ENCODE measurements at places on chromosomes 11 and 22.

GRCh38 chr11:16785520-16786128, 47.2 kb downstream of the C11orf58 start:
- peak; percentile 54 for DNase-seq

GRCh38 chr22:30241576-30242371, 4.8 kb downstream of the LIF start:
- no peak for DNase-seq

DNA sequence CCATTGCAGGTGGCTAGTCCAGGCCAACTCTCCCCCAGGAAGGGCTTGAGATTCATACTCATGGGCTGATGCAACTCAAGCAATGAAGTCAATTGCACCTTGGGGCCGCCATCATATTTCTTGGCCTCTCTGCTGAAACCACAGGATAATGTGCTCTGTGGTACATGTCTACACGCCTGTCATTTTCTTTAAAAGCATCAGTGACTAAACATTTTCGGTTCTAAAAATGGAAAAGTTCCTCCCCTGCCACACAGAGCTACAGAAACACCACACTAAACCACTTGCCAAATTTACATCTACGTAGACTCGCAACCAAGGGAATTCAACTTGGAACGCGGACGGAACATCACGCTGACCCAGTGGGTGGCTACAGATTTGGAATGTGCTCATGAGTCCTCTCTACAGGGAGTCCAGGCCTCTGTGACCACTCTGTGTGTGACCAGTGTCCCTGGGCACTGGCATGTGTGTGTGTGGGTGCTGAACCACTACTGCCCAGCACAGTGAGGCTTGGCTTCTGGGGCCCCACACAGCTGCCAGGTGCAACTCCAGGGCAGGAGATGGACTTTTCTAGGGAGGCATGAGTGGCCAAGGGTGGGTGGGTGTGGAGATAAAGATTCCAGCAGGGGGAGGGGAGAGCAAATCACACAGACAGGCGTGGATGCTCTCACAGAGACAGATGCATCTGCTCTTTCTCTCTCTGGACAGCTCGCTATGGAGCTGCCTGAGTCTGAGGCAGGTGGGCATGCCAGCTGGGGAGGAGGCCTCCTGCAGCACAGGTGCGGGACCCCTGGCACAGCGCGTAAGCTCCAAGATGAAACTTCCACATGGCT, 261.9 kb downstream of the CTTN start:
- no peak for DNase-seq

DNA sequence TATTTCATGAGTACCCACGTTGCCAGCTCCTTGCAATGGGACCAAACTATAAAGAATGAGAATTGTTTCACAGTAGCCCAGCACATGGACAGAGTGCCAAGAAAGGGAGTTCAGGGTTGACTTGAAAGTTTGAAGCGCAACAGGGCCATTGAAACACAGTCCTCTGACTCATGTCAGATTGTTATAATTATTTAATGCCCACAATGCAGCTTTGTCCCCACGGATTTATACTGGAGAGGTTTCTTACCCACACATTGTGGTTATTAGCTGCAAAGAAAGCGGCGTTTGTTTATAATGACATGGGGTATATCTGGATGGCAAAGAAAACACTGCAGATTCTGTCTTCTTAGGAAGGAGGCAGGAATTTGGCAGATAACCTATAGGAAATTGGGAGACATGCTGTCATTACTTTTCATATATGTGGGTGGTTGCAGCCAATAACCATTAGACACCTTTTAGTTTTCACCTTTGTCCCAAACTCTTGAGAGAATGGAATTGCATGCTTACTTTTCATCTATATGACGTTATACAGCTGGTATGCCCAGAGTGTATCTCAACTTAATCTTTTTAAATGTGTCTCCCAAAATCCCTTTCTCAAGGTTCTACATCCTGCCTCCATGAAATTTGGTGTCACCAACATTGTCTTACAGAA, 143.6 kb downstream of the TEAD1 start:
- no peak for DNase-seq

DNA sequence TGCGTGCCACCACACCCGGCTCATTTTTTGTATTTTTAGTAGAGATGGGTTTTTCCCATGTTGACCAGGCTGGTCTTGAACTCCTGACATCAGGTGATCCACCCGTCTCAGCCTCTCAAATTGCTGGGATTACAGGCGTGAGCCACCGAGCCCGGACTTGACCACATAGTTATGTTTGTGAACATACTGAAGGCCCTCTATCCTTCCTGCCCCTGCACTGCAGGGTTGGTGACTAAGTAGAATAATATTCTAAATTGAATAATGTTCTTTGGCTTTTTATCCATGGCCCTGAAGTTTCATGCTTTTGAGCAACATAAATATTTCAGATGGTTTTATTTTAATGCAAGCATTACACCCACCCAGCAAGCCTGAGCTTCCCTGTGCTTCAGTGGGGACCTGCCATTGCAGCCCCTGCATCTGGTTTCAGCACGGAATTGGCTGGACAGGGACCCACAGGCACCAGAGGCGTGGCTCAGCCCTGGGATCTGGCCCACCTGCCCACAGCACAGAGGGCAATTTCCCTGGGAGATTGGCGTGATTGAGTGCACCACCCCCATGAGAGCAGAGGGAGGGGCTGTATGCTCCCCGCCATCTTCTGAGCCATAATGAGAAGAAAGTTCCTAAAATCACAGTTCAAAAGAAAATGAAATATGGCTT, 460.5 kb downstream of the BRD1 start:
- no peak for DNase-seq

- no peak for DNase-seq
These were observed 9.0 kb downstream of the MTNR1B start for GRCh38 chr11:92978271-92979111.

DNA sequence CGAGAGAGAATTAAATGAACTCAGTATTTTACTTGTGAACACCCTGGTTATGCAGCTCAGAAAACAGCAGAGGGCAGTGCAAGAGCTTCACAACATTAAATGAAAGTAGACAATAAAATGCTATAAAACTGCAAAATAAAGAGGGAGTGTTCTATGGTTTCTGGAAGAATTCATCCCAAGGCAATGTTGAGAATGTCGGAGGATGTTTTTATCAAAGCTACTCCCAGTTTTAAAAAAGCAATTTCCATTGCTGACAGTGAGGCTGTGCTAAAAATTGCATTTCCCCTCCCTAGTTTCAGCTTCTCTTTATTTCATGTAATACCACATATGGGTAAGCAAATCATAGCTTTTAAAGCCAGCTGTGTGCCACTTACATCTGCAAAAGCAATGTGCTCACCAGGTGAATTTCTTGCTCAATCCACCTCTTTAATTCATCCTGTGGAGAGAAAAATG, 296.8 kb downstream of the RAB38 start:
- peak; percentile 19 for DNase-seq

DNA sequence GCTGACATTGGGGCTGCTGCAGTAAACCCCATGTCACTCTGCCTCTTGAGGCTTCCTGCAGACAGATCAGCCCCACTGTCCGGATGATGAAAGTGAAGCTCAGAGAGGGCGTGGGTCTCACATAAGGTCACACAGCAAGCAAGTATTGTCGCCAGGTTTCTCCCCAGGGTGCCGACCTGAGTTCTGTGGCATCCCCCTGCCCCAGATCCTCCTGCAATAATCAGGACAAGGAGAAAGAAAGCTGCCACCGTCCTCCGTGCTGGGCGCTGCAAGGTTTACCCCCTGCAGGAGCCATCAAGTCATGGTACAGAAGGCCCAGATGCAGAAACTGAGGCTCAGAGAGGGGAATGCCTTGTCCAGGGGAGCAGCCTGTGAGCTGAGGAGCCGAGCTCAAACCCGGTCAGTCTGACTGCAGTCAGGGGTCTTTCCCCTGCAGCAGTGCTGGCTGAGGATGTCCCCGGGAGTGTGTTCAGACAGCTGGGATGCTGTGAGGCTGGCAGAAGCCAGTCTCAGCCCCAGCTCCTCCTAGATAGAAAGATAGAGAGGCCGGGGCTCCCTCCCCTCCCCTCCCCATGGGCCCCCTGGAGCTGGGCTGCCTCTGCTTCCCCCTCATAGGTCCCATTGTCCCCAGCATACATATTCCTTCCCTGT, 13.2 kb downstream of the EMID1 start:
- no peak for DNase-seq

DNA sequence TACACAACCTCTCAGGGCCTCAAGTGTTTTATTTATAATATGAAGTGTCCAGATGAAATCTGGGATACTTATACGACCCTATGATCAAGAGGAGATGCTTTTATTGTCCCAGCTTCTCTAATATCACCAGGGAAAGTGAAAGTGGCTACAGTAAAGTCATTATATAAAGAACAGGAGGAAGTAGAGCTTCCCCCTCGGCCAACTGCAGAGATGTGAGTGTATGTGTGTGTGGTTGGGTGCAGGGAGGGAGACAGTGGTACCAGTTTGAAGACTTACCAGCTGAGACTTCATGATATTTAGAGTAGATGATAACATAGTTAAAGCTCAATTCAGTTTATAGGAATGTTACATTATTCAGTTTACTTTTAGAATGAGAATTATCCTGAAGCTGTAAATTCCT, 373.6 kb upstream of the DDI1 start:
- no peak for DNase-seq

DNA sequence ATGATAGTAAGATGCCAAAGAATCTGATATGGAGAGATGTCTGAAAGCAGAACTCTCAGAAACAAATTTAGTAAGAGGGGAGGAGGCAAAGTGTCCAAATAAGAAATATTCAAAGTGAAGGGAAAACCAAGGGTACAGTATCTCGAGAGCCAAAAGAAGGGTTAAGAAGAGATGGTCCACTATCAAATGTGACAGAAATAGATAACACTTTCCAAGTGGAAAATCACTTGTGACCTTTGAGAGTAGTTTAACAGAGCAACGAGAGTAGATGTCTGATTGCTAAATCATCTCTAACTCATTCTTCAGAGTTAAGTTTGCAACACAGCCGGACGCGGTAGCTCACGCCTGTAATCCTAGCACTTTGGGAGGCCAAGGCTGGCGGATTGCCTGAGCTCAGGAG, 4.3 kb upstream of the BUD13 start:
- DNase-seq = no peak

GRCh38 chr11:47969401-47969800, 11.0 kb upstream of the PTPRJ start:
- no peak for DNase-seq

DNA sequence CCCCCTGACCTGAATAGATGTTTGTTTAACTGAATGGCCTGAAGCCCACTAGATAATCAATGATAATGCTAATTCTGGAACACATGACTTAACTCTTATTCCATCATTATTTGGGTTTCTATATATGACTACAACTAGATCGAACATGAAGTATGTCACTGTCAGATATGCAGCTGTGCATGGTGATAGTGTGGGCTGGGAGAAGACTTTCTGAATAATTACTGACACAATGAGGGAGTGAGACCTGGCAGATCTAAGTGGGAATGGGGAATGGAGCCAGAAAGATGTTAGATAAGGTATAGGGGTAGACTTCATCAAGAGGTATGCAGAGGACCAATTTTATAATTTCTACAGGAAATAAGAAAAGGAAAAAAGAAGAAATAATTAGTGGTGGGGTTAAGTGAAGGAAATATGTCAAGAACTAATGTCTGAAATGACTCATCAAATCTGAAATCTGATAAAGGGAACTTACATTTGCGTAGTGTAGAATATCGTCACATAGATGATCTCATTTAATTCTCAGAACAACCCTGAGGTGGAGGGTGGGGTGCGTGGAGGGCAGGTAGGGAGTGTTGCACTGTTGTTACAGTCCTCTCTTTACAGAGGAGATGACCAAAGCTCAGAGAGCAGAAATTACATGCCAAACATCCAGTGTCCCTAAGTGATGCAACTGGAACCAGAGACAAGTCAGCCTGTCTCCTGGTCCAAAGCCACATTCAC, 68.2 kb upstream of the EED start:
- no peak for DNase-seq

DNA sequence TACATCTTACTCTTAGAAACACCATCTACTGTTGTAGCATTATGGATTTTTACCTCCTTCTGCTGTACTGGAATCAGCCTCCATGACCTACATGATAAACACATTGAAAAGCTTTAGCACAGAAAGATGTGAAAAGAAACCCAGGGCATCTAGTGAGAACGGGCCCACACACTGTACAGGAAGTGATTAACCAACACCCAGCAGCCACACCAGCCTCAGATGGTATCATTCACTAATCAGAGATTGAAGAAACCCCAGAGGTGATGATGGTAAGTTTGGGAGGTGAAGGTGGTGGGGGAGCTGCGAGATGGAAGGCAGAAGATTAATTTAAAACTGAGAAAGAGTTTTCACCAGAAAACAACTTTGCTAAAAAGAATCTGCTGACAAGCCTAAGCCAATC, 46.1 kb downstream of the RASSF10 start:
- DNase-seq = no peak

GRCh38 chr11:110059706-110060463, 33.3 kb upstream of the ZC3H12C start:
- no peak for DNase-seq

GRCh38 chr11:47004595-47005033, 68.1 kb downstream of the CSTPP1 start:
- DNase-seq = peak; percentile 92

GRCh38 chr11:47007579-47007978, 71.0 kb downstream of the CSTPP1 start:
- DNase-seq = no peak

GRCh38 chr11:66548041-66548440, 1.3 kb downstream of the ACTN3 start:
- DNase-seq = no peak

GRCh38 chr11:65864706-65865471, 4.7 kb downstream of the MUS81 start:
- DNase-seq = no peak

DNA sequence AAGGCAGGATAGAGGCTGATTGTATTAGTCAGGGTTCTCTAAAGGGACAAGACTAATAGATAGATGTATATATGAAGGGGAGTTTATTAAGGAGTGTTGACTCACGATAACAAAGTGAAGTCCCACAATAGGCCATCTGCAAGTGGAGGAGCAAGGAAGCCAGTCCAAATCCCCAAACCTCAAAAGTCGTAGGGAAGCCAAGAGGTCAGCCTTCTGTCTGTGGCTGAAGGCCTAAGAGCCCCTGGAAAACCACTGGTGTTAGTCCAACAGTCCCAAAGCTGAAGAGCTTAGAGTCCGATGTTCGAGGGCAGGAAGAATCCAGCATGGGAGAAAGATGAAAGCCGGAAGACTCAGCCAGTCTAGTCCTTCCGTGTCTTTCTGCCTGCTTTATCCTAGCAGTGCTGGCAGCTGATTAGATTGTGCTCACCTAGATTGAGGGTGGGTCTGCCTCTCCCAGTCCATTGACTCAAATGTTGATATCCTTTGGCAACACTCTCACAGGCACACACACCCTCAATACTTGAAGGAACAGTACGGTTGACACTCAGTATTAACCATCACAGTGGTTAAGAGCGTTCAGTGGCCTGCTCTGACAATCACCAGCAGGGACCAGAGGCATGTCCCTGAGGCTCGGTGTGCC, 135.6 kb downstream of the CSNK2A3 start:
- DNase-seq = no peak

Data from AG09319 (cell line).